HTR-8/SVneo (cell line): ENCODE measurements at places on chromosomes 11 and 22.

DNA sequence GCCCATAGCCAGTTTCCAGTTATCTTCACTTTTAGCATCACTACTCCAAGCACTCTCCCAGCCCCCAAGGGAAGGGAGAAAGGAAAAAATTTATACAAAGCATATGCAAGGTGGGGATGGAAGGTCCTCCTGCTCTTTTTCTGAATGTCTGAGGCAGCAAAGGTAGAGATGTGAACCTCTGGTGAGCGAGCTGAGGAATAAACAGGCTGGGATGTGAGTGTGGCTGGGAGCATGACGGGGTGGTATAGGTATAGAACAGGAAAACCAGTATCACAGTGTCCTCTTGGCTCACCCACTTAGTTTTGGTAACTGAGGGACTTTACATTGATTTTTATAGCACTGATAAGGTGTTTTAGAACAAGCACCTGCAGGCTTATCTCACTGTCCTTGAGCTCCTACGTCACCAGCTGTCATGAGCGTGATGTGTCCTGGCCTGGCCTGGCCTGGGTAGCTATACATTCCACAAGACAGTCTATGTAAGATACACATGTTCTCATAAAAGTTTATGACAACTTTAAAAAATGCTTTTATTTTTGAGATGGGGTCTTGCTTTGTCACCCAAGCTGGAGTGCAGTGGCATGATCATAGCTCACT is 10.3 kb upstream of the POLD3 start:
- DNase-seq, result no peak

GRCh38 chr11:78193806-78194205 is 5.1 kb downstream of the USP35 start:
- no peak for DNase-seq

DNA sequence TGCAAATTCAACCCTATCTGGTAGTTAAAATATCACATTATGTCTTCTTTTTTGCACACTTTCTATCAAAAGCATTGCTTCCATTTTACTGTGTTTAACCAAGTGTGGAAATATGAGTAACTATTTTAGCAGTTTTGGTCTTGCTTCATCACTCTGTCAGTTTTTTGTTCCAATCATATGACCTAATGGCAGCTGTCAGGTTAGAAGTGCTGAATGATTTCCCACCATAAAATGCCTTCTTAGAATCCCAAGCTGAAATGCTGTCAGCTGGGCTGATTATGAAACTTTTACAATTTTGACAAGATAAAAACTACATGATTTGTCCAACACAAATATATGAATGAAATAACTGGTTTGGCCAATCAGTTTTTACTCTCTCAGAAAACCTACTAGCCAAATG is 1654.6 kb upstream of the RAG2 start:
- DNase-seq, result no peak

DNA sequence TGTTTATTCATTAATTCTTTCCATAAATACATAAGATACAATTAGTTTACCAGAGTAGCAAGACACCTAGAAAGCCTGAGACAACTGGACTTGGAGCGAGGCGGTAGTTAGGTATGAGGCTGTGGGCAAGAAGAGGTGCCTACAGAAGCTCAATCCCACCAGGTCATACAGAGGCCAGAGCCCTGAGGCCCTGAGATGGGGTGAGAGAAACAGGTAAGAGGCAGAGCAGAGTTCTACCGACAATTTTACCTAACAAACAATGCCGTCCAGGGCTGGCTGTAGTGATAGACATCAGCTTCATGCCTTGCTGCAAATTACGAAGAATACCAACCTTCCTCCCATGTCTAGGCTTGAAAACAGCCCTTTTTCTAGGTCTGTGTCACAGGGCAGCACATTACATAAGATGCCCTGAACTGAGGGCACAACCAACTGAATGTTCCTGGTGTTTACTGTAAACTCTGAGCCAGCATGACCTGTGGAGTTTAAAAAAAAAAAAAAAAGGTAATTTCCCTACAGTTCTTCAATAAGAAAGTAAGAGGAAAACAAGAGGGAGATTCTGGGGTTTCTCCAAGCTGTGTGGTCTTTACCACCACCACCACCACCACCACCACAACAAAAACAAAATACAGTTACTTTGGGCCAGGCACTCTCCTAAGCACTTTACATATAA is 105.8 kb downstream of the GAB2 start:
- no peak for DNase-seq

DNA sequence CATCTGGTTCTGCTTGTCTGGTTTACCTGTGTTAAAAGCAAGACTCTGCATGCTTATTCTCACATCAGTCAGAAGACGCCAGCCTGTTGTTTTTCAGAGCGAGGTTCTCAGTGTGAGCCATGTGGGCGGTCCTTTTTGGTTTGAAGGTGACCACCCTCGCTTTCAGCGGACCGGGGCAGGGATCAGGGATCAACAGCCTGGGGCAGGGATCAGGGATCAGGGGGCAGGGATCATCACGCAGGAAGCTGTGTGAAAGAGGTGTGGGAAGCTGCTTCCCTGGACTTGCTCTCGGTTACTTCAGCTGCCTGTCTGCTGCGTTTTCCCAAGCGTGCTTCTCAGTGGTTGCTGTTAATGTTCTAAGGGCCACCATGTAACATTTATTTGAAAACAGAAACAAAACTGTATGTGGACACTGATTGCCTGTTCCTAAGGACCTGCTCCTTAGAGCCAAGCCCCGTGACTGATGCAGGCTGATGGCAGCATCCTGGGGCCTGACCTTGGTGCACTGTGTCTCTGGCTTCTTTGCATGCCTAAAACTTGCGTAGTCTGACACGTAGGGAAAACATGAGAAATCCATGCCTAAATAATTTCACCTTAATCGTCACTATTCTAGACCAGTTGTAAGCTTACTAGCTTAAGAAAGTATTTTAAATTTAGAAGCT is 146.9 kb downstream of the ATXN10 start:
- no peak for DNase-seq
